ENCODE measurements at places on chromosomes 3 and 15.

- no peak for DNase-seq
Observed at GRCh38 chr3:48402281-48402732, 27.6 kb downstream of the PLXNB1 start.

DNA sequence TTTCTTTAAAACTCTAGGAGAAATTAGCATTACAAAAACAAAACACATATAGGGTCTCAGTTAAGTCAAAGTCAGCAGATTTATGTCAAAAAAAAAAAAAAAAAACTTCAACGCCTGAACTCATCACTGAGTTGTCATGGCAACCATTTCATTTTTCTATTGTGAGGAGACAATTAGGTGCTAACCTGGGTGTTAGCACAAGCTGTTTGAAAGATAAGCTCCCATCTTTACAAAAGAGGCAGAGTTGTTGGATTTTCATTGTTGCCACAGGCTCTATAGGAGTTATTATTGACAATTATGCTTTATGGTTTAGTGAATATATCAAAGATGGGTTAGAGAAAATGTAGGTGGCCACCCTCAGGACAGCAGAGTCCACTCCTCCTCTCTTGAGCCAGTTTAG, 806.9 kb downstream of the GRM7 start:
- no peak for DNase-seq

- no peak for DNase-seq
Observed at GRCh38 chr3:54349231-54349652, 226.9 kb downstream of the CACNA2D3 start.

- DNase-seq, result no peak
Observed at GRCh38 chr15:36373550-36373949, 205.9 kb upstream of the CDIN1 start.

- DNase-seq, result no peak
Observed at GRCh38 chr3:181715571-181716340, 4.0 kb downstream of the SOX2 start.

DNA sequence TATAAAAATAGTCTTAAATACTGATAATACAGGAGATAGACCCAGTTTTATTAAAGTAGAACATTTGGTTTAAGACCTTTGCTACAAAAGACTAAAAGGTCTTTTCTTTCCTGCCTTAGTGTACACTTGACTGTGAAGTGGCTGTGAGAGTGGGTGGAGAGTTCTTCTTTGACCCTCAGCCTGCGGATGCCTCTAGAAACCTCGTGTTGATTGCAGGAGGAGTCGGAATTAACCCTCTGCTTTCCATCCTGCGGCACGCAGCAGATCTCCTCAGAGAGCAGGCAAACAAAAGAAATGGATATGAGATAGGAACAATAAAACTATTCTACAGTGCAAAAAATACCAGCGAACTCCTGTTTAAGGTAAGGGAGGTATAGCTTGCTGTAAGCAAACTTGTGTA, 36.5 kb downstream of the OXNAD1 start:
- no peak for DNase-seq

- DNase-seq, result no peak
Observed at GRCh38 chr3:108391917-108392593, 95.7 kb downstream of the HHLA2 start.

DNA sequence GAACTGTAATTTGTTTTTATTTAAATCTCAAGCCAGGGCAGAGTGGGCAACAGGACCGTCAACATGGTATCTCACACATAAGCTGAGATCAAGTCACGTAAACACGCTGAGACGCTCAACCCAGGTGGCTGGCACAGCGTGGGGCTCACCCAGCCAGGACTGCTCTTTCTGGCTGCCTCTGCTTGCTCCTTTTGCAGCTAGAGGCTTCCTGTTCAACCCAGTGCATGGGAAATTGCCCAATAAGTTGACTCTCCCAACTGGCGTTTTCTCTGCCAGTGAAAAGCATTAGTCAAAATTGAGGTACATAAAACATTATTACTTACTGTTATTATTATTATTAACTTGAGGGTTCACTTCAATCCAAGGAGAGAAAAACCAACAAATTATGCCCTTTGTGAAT, 398.1 kb downstream of the NR2F2 start:
- no peak for DNase-seq

- no peak for DNase-seq
Observed at GRCh38 chr15:64847876-64848716, 6.4 kb downstream of the PLEKHO2 start.

- DNase-seq, result no peak
Observed at GRCh38 chr3:81161851-81162250, 599.6 kb downstream of the GBE1 start.

- DNase-seq, result no peak
Observed at GRCh38 chr3:164190566-164190965, 887.7 kb downstream of the SI start.

DNA sequence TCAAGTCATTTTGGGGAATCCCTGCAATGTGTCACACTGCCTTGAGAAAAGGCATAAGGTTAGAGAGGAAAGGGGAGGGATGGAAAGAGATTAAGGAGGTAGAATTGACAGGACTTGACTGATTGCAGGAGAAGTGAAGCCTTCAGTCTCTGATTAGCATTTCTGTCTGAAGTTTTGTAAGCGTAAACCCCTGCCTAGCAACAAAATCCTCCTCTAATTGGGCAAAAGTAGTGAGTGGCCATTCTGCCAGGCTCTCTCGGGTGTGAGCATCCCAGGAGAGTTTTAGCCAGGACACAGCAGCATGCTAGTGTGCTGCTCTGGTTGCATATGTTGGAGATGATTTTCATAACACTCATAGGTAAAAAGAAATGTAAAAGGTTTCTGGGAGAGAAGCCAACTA, 117.0 kb upstream of the MRPL3 start:
- no peak for DNase-seq

DNA sequence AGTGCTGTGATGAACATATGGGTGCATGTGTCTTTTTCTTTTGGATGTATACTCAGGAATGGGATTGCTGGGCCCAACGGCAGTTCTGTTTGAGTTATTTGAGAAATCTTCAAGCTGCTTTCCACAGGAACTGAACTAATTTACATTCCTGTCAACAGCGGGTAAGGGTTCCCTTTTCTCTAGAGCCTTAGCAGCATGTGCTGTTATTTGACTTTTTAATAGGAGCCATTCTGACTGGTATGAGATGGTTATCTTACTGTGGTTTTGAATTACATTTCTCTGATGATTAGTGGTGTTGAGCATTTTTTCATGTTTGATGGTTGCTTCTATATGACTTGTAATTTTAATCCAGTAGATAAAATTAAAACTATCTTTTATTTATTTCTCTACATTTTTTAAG, 1168.6 kb upstream of the ALCAM start:
- DNase-seq, result no peak

- DNase-seq, result no peak
Observed at GRCh38 chr15:59394166-59394661, 21.5 kb upstream of the MYO1E start.

- no peak for DNase-seq
Observed at GRCh38 chr15:96184297-96184696, 146.2 kb upstream of the NR2F2 start.

- DNase-seq, result no peak
Observed at GRCh38 chr3:132879656-132880055, 157.4 kb upstream of the NPHP3 start.

GRCh38 chr3:160136421-160136820, 88.8 kb upstream of the C3orf80 start:
- no peak for DNase-seq

DNA sequence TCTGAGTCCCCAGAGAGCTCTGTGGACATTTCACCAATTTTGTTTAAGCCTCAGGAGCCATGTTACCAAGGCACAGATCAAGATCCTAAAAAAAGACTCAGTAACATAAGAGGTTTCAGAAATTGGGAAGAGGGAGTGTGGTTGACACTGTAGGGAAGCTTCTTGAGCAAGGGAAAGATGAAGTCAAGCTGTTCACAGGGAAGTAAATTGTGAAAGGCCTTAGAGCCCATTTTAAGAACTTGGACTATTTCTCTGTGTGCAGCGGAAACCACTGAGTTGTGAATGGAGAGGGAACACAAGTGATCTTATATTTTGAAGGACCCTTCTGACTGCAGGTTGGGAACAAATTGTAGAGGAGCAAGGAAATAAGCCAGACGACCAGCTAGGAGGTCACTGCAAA, 18.7 kb downstream of the BCL2A1 start:
- no peak for DNase-seq

GRCh38 chr15:32148833-32149555, 118.7 kb downstream of the CHRNA7 start:
- no peak for DNase-seq

DNA sequence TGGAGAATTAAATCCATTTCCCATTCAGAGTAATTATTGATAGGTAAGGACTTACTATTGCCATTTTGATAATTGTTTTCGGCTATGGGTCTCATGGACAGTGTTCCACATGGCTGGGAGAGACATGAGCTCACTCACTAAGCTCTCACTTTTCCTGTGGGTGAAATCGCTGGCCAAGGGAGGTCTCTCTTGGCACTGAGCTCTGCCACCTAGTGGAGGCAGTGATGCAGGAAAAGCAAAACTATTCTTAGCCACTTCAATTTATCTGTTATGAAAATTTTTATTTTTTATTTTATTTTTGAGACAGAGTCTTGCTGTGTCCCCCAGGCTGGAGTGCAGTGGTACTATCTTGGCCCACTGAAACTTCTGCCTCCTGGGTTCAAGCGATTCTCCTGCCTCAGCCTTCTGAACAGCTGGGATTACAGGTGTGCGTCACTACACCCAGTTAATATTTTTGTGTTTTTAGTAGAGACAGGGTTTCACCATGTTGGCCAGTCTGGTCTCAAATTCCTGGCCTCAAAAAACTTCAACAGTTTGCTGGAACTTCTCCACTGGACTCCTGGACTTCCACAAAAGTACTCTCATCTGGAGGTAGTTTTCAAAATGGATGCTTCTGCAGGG, 4.7 kb upstream of the RNF13 start:
- peak; percentile 20 for DNase-seq

DNA sequence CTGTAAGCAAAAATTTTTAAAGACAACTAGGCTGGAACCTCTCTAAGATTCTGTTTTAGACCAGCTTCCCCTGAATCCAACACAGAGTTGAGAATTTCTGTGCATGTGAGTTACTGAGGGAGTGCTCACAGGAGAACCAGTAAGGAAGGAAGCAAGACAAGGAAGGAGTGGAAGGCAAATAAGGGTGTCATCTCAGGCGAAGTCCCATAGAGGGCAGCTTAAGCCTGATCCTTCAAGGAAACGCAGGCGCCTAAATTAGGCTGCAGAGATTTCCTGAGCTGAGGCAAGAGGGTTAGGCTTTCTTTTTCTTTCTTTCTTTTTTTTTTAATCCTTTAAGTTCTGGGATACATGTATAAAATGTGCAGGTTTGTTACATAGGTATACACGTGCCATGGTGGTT, 36.2 kb upstream of the COL6A6 start:
- DNase-seq, result no peak

- DNase-seq, result no peak
Observed at GRCh38 chr3:107990433-107990832, 100.4 kb downstream of the CD47 start.

GRCh38 chr3:71184252-71184651, 399.3 kb downstream of the FOXP1 start:
- no peak for DNase-seq

- DNase-seq, result no peak
Observed at GRCh38 chr3:74080056-74080461, 455.3 kb upstream of the PDZRN3 start.
